ENCODE measurements at places on chromosomes 5 and 9.

DNA sequence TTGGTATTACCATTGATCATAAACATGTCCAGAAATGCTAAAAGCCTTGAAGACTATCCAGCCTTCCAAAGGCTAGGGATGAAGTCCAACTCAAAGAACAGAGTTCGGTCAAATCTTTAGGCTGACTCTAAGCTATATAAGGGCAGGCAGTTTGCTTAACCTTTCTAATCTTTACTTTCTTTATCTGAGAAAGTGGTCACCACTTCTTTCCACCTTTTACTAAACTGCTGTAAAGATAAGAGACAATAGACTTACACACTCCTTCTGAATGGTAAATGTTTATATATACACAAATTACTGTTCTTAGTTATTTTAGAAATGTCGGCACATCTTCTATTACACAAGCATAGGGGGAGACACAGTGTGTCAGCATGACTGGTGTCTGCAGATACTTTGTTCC lies 100.4 kb downstream of the NREP start:
- no peak for DNase-seq

DNA sequence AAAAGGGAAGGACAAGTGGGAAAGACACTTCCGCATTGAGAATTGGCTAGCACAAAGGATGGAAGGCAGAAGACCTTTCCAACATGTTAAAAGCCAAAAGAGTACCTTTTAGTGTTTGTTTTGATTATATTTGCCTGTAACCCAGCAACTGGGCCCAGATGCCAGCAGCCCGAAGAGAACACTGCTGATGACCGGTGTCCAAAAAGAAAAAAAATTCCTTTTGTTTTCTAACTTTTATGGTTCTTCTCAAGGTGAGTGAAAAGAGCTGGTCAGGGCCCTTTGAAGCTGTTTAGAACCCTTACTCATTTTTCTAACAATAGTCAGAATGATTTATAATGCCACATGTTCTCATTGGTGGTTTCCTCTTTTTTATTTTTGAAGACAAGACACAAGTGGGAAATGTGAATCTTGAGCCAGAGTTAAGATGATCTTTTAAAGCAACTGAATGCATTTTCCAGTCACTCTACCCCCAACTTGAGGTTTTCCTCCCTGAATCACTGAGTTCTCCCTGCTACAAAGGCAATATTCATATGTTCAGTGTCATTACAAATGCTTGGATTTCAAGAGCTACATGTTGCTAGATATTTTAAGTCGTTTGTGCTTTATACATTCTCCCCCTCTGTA lies 32.3 kb upstream of the ZNF462 start:
- no peak for DNase-seq

DNA sequence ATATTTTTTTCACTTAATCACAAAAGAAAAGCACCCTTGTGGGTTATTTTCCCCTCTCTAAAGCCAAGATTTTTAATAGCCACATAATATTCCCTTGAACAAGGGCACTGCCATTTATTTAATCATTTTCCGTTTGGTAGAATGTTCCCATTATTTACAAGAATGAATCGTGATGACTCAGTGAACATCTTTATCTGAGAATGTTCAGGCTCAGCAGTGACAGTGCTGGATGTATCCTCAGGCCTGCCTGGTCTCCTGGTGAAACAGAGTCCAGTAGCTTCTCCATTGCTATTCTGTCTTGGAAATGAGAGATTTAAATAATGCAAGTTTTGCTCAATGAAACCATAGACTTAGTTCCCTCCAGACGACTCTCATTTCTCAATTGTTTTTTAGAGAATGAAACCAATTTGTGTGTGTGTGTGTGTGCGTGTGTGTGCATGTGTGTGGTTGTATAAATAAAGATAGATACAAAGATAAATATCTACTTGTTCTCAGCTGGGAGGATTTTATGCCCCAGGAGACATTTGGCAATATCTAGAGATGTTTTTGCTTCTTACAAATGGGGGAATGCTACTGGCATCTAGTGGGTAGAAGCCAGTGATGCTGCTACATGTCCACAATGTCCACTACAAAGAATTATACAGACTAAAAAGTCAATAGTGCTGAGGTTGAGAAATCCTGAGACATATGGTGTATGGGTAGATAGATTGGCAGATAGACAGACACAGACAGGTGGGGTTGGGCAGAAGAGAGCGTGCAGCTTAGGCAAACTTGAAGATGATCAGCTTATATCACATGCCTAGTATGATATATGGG lies 55.0 kb downstream of the PAPPA start:
- DNase-seq = no peak

GRCh38 chr9:130329061-130329460 lies 63.5 kb downstream of the HMCN2 start:
- DNase-seq = no peak

GRCh38 chr9:16992138-16992537 lies 121.7 kb upstream of the BNC2 start:
- no peak for DNase-seq

GRCh38 chr5:103347716-103348423 lies 89.3 kb downstream of the MACIR start:
- DNase-seq = no peak

DNA sequence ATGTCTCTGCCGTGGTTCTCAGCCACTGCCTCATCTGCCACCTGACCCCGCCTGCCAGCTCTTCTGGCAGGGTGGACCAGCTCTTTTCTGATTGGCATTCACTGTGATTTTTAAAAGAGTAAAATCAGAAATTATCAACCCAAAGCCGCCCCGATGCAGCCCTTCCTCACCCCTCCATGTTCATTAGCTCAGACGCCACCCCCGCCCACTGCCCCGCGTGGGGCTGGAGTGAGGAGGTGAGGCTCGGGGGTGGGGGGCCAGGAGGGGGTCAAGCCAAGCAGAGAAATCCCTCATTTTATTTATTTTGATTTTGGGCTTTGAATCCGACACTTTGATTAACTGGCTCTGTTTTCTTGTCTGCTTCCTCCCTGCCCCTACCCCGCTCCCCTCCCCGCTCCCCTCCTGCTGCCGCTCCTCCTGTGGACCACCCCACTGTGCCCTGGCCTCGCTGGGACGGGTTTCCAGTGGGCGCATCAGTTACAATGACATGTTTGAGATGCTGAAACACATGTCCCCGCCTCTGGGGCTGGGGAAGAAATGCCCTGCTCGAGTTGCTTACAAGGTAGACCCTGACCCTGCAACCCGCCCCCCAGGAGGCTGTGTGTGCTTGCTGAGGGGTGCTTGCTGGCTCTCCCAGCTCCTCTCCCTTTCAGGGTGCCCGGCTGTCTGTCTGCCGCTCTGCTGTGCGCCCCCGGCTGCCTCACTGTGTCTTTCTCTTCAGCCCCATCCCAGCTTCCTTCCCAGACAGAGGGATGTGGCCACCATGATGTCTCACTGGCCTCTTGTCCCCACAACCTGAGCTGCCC lies 224.9 kb downstream of the CACNA1B start:
- no peak for DNase-seq

GRCh38 chr5:16736158-16736995 lies 119.6 kb upstream of the RETREG1 start:
- peak; percentile 79 for DNase-seq

DNA sequence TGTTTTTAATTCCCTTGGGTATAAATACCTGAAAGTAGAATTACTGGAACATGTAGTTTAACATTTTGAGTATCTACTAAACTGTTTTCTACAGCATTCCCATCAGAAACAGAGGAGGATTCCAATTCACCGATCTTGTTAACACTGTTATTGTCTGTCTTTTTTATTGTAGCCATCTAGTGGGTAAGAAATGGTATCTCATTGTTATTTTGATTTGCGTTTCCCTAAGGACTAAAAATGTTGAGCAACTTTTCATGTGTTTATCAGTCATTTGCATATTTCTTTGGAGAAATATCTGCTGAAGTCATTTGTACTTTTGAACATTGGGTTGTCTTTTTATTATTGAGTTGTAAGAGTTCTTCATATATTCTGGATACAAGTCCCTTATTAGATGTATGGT lies 135.2 kb upstream of the NFIL3 start:
- no peak for DNase-seq

DNA sequence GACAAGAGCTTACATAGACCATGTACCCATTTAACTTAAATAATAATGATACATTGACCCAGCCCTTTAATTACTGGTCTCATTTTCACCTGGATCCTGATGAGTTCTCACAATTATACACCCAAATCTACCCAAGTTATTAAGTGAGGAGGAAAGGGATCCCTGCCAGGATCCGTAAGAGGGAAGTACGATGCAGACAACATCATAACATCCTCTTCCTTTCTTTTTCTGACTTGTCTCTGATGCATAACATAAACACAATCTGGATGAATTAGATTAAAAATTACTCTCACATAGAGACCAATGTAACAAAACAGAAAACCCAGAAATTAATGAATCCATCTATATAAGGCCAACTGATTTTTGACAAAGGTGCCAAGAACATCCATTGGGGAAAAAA lies 17.0 kb downstream of the MARCHF3 start:
- DNase-seq = no peak

GRCh38 chr9:70259512-70259802 lies 679 bp downstream of the SMC5 start:
- DNase-seq = no peak

DNA sequence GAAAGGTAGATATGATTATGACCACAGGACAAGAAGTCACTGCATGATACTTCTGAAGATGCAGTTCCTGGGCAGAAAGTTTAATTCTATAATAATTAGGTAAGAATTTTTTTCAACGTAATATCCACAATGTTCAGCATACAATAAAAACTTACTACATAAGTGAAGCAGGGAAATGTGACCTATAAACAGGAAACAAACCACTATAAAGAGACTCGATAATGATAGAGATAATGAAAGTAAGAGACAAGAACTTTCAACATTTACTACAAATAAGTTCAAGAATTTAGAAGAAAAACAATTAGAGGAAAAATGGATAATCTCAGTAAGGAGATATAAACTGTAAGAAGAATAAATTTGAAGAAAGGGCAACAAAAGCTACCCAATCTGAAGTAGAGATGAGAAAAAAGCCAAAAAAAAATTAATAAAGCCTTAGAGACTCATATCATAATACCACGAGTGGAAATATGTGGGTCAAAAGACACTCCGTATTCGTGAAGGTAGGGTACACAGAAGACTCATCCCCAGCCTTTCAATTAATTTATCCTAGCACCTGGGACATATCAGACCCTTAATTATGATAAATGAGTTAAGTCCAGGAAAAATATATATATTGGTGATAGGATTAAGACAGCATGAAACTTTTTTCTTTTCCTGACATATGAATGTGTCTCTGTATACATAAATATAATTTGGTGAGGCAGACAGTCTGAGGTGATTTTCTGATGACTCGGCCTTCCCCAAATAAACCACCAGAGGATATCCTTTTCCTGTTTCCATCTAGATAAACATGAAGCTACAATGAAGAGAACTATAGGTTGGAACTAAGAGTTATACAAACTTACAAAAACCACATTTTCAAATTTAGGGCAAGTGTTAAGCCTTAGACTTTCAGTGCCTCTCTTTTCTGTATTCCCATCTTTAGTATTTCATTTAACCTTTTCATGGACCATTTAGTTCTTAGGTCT lies 120.4 kb downstream of the RAPGEF6 start:
- DNase-seq = no peak

GRCh38 chr5:91219091-91219802 lies 163.9 kb downstream of the ARRDC3 start:
- DNase-seq = peak; percentile 62

GRCh38 chr9:122846371-122846940 lies 18.1 kb upstream of the PDCL start:
- DNase-seq = no peak

GRCh38 chr5:148808864-148809642 lies 17.4 kb upstream of the ADRB2 start:
- DNase-seq = no peak

GRCh38 chr5:88867638-88868037 lies 15.3 kb downstream of the MEF2C start:
- DNase-seq = no peak

- no peak for DNase-seq
Observed at GRCh38 chr5:37197340-37198050, 51.7 kb downstream of the CPLANE1 start.

DNA sequence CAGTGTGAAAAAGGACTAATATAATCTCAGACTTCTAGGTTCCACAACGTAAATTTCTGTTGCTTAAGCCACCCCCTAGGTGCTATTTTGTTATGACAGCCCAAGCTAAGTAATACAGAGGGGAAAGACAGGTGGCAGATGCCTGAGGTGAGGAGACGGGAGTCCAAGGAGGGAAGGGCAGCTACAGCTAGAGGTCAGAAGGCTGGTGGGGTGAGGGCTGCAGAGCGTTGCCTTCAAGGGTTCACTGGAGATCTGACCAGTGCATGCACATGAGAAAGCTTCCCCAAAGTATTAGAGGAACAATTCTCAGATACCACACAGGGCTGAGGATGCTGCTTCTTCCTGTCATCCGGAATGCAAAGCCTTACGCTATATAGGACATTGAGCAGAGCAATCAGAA lies 104.7 kb upstream of the IRX4 start:
- DNase-seq = no peak

DNA sequence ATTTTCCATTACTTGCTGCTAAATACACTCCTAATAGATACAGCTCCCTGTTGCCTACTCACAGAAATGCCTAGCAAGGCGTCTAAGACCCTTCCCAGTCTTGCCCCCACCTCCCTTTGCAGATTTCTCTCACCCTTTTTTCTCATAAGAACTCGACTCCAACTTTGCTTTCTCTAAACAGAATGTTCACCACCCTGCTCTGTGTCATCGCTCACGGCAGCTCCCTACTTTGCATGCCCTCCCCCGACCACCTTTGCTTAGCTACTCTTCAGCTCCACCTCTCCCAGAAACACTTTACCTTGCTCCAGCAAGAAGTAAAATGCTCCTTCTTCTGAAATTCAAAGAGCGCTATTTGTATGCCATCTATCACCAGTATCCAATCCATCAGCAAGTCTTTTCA lies 15.2 kb upstream of the PPP1R2B start:
- no peak for DNase-seq

GRCh38 chr9:99066571-99066970 lies 38.3 kb upstream of the TGFBR1 start:
- no peak for DNase-seq

DNA sequence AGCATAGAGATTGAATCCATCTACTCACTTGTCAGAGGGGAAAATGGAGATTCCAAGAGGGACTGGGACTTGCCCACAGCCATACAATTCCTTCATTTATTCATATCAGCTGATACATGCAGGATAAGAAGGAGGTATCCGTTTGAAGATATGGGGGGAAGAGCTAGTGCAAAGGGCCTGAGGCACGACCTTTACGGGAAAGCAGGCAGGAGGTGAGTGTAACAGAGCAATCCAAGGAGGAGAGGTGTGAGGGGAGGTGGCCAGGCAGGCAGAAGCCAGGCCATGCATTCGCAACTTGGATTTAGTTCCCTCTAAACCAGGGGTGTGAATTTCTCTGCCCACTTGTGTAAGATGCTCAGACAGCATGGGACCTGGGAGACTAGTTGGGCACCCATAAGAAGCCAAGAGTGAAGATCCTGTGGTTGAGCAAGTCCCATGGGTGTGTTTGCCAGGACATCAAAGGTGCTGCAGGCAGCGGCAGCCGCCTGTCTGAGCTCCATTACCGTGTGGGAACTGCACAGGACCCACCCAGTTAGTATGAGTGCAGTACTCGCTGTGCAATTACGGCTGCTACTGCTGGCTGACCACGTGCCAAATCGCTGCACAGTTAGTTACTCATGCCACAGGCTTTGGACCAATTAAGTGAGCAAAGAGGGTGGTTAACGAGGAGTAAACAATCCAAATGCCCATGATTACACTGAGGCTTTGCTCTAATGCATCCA lies 31.4 kb upstream of the FAT2 start:
- DNase-seq = no peak
